EH (cell line): ENCODE measurements at places on chromosomes 11 and 22.

- DNase-seq: peak; percentile 41
Measured at GRCh38 chr11:86046116-86046515, 22.8 kb downstream of the PICALM start.

GRCh38 chr11:102287964-102288724 lies 29.1 kb upstream of the BIRC3 start:
- DNase-seq: peak; percentile 81

GRCh38 chr11:69144316-69145049 lies 11.3 kb upstream of the SMIM38 start:
- no peak for DNase-seq

- no peak for DNase-seq
Measured at GRCh38 chr11:59365232-59366018, 6.7 kb downstream of the OR5AN1 start.

DNA sequence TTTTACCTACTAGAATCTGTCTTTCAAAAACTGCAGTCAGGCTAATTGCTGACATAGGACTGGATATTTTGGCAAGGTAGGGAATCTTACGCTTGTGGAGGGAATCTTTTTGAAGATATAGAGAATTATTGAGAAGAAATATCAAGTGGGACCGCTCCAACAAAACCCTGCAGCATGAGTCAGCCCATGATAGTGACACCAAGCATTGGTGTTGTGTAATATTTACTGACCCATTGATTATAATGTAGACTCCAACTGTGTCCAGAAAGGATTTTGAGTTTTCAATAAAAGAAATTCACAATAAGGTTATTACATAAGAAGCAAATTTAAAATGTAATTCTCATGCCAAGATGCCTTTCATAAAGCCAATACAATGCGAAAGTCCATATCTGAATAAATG lies 20.7 kb downstream of the MS4A4A start:
- DNase-seq: no peak

DNA sequence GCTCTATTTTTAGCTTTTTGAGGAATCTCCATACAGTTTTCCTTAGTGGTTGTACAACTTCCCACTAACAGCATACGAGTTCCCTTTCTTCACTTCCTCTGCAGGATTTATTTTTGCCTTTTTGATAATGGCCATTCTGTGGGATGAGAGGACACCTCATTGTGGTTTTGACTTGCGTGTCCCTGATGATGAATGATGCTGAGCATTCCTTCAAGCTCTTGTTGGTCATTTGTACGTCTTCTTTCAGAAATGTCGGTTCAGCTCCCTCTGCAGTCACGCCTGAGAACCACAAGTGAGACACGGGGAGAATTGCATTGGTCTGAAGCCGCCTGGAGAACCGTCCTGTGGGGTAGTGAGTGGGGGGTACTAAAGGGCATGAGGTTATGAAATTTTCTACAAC lies 2.0 kb upstream of the KRTAP5-10 start:
- DNase-seq: peak; percentile 59

DNA sequence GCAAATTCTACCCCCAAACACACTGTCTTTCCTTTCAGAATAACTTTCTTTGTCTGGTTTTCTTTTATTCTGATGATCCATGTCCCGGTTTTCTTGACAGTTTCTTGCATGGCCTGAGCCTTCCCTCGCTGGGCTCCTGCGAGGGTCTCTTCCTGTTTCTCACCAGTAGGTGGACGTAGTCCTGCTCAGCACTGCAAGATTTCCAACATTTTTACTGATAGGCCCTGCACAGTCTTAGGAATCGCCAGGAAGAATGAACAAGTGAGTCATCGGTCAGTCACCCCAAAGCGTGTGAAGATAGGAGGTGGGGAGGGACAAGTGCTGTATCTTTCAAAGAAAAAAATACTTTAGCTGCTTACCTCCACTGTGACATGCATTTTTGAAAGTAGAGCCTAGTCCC lies 16.9 kb upstream of the KIRREL3 start:
- DNase-seq: peak; percentile 92

- no peak for DNase-seq
Measured at GRCh38 chr22:19737846-19738663, 14.7 kb downstream of the GP1BB start.

GRCh38 chr11:132358573-132358953 lies 988.1 kb downstream of the NTM start:
- no peak for DNase-seq

DNA sequence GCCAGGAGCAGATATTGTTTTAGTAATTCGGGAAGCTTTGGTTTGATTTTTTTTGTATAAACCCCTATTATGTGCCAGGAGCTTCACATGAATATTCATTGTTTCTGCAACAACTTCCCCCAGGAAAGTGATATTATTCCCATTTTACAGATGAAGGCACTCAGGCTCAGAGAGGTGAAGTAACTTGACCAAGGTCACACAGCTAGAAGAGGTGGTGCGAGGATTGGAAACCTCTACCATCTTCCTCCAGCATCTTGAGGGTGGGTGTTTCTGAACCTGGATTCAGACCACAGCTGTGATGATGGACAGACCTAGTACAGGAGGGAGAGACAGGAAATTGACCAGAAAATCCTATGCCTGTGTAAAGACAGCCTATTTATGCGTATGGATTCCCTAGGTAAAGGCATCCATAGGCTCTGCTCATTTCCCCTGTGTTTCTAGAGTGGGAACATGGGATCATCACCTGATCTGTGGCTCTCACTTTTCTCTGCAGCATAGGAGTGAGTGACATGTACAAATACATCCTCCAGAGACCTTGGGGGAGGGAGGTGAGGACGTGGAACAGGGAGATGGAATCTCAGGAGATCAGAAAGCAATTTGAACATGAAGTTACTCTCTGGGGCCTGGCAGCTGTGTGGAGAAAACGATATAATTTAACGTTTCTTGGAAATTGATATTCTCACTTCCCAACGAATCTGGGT lies 81.4 kb downstream of the TSPAN18 start:
- no peak for DNase-seq

- peak; percentile 85 for DNase-seq
Measured at GRCh38 chr11:78050964-78051831, 12.5 kb upstream of the THRSP start.

GRCh38 chr11:110349138-110349996 lies 53.0 kb upstream of the RDX start:
- DNase-seq: no peak

GRCh38 chr22:49756201-49756600 lies 71.5 kb downstream of the BRD1 start:
- no peak for DNase-seq

DNA sequence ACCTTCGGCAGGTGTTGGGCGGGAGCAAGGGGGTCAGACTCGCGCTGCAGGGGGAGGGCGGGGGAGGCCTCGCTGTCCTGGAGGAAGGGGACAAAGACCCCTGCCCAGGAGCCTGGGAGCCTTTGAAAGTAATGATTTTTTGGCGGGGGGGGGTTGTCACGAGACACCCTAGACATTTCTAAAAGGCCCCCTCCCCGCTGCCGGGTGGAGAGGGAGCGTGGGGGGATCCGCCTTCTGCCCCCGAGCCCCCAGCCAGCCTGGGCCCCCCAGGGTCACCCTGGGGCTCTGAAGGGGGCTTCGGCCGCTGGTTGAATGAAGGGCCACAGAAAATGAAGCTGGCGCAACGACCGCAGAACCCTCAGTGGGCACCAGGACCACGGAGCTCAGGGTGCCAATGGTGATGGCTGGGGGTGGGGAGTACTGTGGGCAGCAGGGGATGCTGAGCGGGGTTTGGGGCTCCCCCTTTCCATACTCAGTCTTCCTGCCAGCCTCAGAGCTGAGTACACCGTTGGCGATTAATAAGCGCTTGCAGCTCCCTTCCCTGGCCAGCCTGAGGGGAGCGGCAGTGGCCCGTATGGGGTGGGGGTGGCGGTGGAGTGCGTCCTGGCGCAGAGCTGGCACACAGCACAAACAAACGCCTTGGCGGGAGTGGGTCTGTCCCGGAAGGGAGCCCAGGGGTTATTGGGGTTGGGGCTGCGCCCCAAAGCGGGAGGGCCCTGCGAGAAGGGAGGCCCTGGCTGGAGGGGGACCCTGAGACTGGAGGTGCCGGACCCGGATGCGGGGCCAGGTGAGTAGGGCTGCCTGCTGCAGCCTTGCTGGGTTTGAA lies 1.2 kb upstream of the DUSP8 start:
- no peak for DNase-seq

- DNase-seq: no peak
Measured at GRCh38 chr11:68048681-68049508, 10.1 kb downstream of the TCIRG1 start.

GRCh38 chr11:120223793-120224192 lies 13.0 kb downstream of the OAF start:
- no peak for DNase-seq

DNA sequence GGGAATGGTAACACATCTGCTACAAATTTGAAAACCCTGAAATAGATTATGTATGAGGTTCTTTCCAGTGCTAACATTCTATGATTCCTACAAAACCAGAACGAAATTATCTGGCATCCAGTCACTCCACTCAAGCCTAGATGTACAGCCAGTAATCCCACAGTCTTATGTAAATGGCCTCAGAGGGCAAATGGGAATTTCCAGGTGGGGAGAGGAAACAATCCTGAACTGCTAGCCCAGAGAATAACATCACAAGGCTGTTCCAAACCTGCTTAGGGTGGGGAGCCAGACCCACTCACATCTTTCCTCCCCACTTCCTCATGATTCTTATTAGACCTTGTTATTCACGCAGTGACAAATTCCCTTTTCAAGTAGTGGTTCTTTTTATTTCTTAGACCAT lies 3.5 kb downstream of the FIBIN start:
- no peak for DNase-seq

DNA sequence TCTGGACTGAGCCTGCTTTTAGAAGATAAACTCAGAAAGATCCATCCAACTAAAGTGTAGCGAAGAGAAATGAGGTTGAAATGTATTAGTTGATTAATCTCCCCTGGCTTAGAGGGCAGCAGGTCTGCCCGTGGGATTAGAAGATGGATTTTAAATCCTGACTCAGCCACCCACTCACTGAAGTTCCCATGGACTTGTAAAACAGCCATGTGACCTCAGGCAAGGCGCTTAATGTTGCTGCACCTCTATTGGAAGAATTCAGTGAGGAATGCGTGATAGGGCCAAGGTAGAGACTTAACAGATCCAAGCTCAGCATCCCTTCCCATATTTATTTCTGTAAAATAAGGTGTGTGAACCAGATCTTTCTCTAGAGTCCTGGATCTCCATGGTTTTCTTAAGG lies 45.1 kb upstream of the ELF5 start:
- no peak for DNase-seq

DNA sequence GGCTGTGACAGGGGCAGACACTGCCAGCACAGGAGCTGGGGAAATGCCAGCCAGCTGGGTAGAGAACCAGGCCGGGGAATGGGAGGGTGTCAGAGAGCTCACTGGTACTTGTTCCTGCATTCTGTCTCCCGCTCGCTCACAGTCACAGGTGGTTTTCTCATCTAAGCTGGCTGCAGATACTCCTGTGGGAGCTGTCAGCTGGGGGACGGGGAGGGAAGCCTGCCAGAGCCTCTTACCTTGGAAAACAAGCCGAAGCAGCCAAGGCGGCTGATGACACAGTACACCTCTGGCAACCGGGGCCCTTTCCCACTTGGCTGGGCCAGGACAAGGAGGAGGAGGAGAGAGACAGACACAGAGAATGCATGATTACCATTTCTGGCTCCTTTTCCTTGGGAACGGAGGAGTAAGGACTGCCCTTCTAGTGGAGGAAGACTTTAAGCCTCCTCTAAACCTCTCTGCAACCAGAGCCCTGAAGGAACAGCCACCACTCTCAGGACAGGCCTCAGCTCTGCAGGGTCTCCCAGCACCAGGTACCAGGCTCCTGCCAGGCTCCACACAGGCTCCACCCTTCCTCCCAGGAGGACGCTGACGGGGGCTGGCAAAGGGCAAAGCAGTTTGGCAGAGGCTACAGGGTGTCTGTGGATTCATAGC lies 25.1 kb downstream of the RPL27A start:
- DNase-seq: no peak

DNA sequence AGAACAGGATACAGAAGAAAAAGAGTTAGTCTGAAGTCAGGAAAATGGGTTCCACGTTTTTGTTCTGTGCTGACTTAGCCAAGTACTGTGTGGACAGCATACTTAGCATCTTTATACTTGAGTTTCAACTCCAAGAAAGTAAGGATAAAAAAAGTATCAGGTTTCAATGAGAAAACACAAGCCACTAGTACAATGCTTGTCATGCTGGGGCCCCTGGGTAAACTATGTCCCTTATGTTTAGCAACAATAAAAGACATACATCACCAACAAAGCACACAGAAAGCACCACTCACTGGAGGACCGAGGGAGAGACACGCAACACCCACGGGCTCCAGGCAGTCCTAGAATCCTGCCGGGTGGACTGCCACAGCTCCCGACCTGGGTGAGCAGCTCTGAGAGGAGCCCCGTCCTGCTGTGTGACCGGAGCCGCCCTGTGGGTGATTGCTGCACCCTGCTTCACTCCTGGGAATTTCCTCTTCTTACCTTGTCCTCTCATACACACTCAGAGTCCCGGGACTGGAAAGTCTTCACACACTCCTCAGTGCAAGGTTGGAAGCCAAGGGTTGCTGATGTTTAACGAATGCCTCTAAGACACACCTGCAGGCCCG lies 890.5 kb downstream of the BRD1 start:
- DNase-seq: no peak

GRCh38 chr22:42134100-42135020 lies 3.8 kb upstream of the CYP2D6 start:
- no peak for DNase-seq

- no peak for DNase-seq
Measured at GRCh38 chr11:44568331-44568657, 2.8 kb downstream of the CD82 start.

- peak; percentile 20 for DNase-seq
Measured at GRCh38 chr11:14041040-14041439, 78.5 kb downstream of the SPON1 start.

DNA sequence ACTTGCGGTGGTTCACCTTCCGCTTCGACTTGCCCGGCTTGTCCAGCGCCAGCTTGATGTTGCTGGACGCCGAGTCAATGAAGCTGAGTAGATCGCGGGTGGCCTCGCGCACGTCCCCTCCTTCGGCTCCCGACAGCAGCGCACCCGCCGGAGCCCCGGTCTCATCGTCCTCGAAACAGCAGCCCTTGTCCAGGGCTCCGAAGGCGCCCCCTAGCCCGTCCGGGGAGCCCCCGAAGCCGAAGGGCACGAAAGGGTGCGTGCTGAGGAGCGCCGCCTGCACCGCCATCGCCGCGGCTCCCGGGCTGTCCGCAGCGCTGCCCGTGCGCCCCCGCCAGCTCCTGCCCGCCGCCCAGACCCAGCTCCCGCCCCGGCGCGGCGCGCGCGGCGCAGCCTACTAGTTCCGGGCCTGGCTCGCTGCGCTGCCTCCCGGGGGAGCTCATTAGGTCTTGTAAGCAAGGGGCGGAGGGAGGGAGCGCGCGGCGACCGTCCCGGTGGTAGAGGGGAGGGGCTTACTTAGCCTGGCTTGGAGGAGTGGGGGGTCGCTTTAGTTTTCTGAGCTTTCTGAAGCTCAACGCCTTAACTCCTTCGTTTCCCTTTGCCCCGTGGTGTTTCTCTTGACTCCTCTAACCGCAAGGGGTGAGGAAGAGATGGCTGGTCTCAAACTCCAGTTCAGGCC lies at the start of gene FAM181B:
Gene FAM181B, minus strand, starts transcription at position 421 of the 676 bp plus-strand sequence. Its CDS starts 135 bp downstream, at position 286.
- DNase-seq: no peak
